Foreskin fibroblast (primary cell): ENCODE measurements at places on chromosomes 11 and 22.

- DNase-seq: no peak
Observed at GRCh38 chr11:107044503-107044902, 26.2 kb upstream of the GUCY1A2 start.

- no peak for DNase-seq
Observed at GRCh38 chr11:94769880-94770279, 1.7 kb downstream of the AMOTL1 start.

DNA sequence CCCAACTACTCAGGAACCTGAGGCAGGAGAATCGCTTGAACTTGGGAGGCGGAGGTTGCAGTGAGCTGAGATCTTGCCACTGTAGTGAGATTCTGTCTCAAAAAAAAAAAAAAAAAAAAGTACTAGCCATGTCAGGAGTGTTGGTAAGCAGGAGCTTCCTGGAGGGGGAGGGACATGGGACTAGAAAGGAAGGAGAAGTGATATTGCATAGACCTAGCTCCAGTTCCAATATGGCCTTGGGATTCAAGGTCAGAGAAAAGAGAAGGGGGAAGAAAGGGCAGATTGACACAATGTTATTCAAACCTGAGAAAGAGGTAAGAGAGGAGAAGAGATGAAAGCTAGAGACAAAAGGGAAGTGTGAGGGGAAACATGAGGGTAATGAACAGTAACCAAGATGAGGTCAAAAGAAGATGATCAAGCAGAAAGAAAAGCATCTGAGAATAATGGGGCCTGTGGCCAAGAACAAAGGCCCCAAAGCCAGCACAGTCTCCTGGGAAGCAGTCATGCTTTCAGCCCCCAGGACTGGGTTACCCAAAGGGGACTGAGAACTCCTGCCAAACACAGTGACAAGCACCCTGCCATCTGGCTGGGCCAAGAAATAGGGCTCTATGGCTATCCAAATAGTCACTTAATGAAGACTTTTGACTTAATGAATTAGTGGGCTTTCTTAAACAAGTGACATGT is 51.7 kb upstream of the FTH1 start:
- DNase-seq: no peak

- peak; percentile 1 for DNase-seq
Observed at GRCh38 chr22:33105501-33105911, 47.3 kb upstream of the SYN3 start.

GRCh38 chr11:64204464-64204989 is 2.0 kb upstream of the FERMT3 start:
- peak; percentile 99 for DNase-seq

GRCh38 chr11:64020976-64021756 is 14.6 kb upstream of the FLRT1 start:
- no peak for DNase-seq

GRCh38 chr11:64053699-64054098 is 18.0 kb downstream of the FLRT1 start:
- DNase-seq: no peak

GRCh38 chr11:10561043-10561818 is 7.2 kb downstream of the LYVE1 start:
- DNase-seq: no peak

DNA sequence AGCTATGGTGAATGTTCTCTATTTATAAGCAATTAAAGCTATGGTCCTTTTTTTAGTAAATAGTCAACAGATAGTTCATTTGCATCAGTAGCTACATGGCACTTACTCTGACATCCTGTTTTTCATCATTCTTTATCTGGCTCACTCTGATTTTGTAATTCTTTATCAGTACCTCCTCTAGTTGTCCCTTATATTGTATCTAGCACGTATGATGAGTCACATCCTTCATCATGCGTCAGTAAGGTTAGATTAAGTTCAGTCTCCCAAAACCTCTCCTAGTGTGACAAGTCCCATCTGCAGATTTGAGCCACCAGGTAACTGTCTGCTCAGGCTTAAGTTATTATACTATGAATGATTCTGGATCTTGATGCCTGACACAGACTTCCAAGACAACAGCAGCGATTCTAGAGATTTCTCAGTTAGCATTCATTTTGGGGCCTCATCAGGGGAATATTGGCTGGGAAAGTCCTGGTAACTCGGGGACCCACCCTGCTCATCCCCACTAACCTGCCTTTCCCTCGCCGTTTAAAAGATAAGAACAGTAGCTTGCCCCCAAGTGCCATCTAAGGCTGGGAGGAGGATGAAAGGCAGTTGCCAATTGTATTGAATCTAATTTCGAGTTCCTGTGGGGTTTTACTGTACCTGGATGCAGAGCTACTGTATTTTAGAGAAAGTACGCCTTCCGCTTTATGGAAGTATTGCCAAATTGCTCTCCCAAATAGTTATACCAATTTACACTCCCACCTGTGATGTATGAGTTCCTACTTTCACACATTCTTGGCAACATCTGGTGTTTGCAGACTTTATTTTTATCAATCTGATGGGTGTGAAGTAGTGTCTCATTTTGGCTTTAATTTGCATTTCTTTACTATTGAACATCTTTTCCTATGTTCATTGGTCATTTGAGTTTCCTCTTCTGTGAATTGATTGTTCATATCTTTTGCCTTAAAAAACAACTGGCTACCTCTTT is 55.9 kb downstream of the ZC3H12C start:
- peak; percentile 63 for DNase-seq

GRCh38 chr11:12786450-12786849 is 112.2 kb downstream of the TEAD1 start:
- DNase-seq: no peak

GRCh38 chr11:17516551-17517150 is 27.6 kb downstream of the USH1C start:
- DNase-seq: no peak

DNA sequence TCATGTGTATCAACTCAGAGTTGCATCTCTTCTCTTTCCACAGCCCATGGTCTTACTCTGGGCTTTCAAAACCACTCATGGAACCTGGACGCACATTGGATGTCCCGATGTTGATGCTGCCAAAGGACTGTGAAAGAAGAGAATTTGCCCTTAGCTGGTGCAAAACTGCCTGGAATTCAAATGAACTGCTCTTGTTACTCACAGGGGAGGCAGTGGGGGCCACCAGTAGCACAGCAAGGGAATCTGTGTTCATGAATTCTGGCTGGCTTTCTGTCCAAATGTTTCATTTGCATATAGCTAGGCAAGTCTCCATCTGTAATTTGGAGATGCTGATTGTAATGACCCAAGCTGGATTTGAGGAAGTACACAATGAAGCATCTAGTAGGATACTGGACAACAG is 24.9 kb downstream of the LMO2 start:
- DNase-seq: no peak

DNA sequence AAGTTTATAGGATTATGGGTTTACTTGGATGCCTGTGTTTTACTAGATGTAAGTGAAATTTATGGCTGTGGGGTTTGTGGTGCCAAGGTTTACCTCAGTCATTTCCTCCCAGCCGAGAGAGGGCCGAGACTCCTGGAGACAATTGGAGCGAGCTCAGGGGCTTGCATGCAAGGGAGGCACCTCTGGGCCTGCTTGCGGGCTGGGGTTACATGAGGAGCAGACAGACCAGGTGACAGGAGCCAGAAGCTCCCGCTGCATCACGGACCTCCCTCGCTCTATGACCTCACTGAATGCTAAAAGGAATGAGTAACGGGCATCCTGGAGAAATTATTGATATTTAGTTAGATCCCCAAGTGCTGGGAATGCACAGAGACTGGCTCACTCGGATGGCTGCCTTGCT is 275.2 kb upstream of the KIRREL3 start:
- DNase-seq: no peak

GRCh38 chr22:20026996-20027601 is 6.2 kb downstream of the TANGO2 start:
- DNase-seq: no peak

DNA sequence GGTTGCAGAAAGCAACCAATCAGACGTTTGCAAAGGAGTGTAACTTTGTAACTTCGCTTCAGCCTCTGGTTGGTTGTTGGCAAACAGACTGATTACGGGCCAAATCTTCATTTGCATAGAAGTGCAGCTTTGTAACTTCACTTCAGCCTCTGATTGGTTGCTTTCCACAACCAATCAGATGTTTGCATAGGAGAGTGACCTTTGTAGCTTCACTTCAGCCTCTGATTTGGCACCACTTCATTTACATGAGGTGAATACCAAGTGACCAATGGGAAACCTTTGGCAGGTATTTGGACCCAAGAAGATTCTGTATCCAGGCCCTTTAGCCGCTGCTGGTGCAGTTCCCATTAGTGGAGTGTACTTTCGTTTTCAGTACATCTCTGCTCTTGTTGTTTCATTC is 16.0 kb downstream of the USP47 start:
- DNase-seq: no peak

DNA sequence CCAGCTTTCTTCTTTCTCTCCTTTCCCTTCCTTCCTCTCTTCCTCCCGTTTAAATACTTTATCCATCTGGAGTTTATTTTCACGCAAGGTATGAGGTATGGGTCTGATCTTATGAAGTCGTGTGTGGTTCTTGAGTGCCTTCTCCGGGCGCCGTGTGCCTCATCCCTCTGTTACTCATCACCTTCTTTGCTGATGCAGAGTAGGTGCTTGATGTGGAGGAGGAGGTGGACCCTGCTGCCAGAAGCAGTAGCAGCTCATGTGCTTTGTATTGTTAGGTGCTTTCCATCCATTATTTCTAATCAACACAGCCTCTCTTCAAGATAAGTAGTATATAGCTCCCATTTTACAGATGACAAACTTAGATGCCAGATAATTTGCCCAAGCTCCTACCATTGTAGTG is 47.0 kb downstream of the TNRC6B start:
- DNase-seq: no peak

DNA sequence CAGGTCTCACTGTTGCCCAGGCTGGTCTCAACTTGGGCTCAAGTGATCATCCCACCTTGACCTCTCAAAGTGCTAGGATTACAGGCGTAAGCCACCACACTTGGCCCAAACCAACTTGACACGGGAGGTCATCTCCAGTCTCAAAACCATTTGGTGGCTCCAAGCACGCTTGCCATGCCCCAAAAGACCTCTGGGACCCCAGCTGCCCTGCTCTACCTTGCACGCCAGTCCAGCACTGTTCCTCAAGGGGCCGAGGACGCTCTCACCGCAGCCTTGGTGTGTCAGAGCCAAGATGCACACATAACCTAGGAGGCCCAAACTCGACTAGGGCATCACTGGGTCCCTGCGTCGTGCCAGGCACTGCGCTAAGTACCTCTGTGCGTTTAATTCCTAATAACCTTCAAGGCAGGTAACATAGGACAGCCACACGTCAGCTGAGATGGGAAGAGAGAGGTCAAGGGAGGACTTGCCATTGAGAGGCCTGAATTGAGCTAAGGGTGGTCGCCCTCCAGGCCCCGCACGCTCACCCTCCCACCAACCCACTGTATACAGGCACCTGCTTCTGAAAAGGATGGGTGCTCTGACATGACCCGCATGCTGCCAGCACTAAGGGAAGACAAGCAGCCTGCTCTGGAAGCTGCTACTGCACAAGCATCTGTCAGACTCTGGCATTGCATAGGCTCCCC is 4.6 kb upstream of the GAS2L1 start:
- DNase-seq: no peak

DNA sequence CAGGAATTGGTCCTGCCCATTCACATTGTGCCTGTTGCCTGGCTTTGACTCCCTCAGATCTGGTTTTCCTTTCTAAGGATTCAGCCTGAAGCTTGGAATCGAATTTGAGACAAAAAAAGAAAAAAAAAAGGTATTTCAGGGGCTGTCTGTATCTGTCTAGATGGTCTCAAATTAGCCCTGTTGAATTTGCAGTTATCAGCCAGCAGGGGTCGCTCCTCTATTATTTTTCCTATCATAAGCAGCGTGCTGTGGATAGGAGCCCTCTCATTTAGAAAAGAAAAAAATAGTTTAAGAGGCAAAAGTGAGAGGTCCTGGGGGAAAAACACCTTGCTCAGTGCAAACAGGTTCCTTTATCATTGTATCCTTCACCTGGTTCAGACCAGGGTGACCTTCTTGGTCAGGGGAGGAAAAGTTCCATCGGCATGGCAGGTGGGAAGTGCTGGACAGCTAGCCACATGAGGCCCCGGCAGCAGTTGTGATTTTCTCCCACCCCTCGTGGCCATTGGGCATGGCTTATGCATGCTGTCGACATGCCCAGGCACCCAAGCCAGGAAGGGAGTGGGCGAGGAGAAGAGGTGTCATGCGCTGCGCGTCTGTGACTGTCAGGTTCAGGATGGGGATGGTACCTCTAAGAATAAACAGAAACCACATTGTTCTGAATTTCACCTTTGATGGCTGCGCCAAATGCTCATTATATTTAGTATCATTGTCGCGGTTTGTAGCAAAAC is 13.1 kb downstream of the OR5AK2 start:
- peak; percentile 48 for DNase-seq
